ENCODE measurements at places on chromosomes 1 and 21.

- no peak for DNase-seq
Observed at GRCh38 chr1:22535399-22535798, 27.9 kb upstream of the EPHA8 start.

DNA sequence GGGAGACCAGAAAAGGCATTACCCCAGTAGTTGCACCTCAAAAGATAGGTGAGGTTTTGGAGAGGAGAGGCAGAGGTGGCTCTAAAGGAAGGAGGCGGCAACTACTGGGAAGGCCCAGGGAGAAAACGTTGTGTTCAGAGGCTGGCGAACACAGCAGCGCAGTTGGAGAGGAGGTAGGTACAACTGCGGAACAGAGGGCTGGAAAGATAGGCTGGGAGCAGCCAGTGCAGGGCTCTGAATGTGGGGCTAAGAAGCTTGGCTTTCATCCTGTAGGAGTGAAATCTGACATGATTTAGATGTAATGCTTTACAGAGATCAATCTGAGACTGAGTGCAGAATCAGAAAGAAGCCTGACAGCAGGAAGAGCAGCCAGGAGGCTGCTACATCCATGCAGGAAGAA is 13.0 kb downstream of the RIMS3 start:
- DNase-seq: no peak

- DNase-seq: no peak
Observed at GRCh38 chr1:151846686-151847237, 6.8 kb downstream of the THEM5 start.

DNA sequence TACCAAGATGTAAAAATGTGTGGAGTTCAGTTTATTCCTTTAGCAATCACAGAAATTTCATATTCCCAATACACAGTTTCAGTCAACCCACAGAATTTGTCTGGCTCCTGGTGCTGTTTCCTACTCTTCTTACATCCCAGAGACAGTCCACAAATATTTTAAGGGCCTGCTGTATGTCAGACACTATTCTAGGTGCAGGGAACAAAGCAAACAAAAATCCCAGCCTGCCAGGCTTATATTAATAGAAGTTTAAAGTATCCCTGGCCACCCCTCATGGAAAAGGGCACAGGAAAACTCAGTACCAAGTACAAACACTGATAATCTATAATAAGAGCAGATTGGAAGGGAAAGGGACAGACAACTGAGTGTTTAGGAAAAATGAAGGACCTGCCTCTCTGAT is 194.8 kb downstream of the ZP4 start:
- no peak for DNase-seq

- no peak for DNase-seq
Observed at GRCh38 chr1:224435318-224435763, 744 bp upstream of the WDR26 start.

- DNase-seq: no peak
Observed at GRCh38 chr21:37075214-37075770, 2.2 kb downstream of the TTC3 start.

- DNase-seq: no peak
Observed at GRCh38 chr1:219731771-219732170, 118.9 kb upstream of the ZC3H11B start.

DNA sequence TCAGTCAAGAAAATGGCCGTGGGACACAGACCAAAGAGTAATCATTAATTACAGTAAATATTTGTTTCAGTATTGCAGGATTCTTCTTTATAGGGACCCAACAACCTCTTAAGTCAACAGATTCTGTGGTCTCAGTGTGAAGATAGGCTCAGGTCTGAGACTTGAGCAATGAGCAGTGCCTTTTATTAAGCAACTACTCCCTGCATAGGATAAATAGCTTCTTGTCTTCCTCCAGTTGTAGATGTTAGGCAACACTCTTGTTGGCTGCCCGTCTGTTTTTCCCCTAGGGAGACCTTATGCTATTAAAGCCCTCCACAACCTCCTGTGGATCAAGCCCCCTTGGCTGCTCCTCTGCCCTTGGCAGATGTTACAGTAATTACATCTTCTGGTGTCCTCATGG is 1.8 kb upstream of the OMA1 start:
- no peak for DNase-seq

DNA sequence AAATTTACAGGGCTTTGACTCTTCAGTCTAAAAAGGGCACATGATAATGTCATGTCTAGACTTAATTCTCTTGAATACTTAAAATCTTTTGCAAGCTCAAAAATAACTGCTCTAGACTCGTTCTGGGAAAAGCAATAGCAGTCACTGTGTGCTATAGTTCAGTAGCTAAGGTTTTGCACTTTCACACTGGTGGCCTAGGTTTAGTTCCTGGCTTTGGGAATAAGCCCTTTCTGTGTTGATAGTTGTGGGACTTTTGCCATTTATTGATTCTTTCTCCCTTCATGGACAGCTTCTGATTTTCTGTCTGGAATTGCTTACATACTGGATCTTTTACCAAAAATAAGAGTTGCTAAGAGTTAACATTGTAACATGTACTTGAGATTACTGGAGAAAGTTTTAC is 151.2 kb downstream of the TRIM33 start:
- no peak for DNase-seq

All from effector memory CD8-positive, alpha-beta T cell (primary cell).